Retinal pigment epithelial cell (primary cell): ENCODE measurements at places on chromosomes 3 and 15.

DNA sequence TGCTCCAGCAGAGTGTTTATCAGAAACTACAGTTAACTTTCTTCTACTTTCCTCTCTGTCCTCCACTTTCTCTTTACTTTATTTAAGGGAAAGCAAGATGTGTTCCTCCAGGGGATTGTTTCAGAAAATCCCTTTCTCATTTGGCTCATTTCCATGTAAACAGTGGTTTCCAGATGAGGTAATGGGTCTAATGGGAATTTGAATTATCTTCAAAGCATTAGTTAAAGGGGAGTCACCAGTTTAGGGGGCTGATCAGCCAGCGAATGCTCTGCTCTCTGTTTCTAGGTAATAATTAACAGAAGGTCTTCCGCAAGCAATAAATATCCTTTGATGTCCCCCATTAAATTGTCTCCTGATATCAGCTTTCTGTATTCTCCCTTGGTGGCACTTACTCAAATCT lies 30.4 kb upstream of the ZNF639 start:
- DNase-seq = no peak

GRCh38 chr3:197365586-197365985 lies 67.2 kb upstream of the DLG1 start:
- no peak for DNase-seq

GRCh38 chr3:28816017-28816416 lies 464.9 kb upstream of the RBMS3 start:
- DNase-seq = no peak

DNA sequence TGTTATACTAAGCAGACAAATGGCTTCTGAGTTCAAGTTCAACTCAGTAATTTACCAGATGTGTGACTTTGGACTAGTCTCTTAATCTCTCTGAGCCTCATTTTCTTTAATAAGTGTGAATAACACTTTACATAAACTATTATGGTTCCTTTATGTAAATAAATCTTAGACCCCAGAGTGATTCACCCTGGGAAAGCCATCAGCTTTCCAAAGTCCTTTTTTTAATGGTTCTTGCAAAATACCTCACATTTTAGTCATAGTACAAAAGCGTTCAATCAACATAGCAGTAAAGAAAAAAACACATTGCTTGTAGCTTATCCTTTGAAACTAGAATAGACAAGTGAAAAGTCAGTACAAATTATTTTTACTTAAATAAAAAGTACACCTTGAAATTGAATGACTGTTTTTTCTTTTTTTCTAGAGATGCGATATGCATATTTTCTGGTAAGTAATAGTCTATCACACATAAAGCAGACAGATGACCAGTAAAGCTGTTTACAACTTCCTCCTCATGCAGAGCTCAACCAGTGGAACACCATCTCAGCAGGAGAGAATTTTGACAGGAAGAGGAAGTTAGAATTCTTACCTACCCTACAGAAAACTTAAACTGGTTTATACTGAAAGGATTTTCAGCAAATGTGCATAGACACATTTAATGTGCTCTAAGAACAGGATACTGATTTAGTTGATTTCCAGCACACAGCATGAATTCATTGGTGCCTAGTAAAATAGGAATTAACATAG lies 123.0 kb upstream of the AGBL1 start:
- no peak for DNase-seq

- no peak for DNase-seq
Observed at GRCh38 chr15:86316726-86317383, 237.2 kb downstream of the AGBL1 start.

- peak; percentile 89 for DNase-seq
Observed at GRCh38 chr3:51340013-51340829, 44.9 kb upstream of the MANF start.

GRCh38 chr3:144556392-144556791 lies 584.8 kb downstream of the DIPK2A start:
- no peak for DNase-seq

GRCh38 chr3:177378168-177378567 lies 180.9 kb upstream of the TBL1XR1 start:
- DNase-seq = no peak

- DNase-seq = no peak
Observed at GRCh38 chr3:122800706-122801237, 5.9 kb downstream of the SLC49A4 start.

DNA sequence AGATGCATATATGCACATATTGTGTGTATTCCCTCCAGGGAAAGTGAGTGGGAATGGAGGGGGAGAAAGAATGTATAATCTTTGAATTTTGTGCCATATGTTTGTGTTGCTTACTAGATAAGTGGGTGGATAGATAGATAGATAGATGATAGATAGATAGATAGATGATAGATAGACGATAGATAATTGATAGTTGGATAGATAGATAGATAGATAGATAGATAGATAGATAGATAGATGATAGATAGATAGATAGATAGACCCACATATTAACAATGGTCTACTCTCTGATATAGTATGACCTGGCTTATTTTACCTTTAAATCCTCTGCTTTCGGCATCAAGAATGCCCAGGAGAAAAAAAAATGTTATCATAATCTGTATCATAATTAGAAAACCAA lies 21.2 kb downstream of the GJD2 start:
- no peak for DNase-seq

- DNase-seq = no peak
Observed at GRCh38 chr3:71218508-71218907, 365.0 kb downstream of the FOXP1 start.

- no peak for DNase-seq
Observed at GRCh38 chr3:126040386-126040785, 43.5 kb downstream of the SLC41A3 start.

DNA sequence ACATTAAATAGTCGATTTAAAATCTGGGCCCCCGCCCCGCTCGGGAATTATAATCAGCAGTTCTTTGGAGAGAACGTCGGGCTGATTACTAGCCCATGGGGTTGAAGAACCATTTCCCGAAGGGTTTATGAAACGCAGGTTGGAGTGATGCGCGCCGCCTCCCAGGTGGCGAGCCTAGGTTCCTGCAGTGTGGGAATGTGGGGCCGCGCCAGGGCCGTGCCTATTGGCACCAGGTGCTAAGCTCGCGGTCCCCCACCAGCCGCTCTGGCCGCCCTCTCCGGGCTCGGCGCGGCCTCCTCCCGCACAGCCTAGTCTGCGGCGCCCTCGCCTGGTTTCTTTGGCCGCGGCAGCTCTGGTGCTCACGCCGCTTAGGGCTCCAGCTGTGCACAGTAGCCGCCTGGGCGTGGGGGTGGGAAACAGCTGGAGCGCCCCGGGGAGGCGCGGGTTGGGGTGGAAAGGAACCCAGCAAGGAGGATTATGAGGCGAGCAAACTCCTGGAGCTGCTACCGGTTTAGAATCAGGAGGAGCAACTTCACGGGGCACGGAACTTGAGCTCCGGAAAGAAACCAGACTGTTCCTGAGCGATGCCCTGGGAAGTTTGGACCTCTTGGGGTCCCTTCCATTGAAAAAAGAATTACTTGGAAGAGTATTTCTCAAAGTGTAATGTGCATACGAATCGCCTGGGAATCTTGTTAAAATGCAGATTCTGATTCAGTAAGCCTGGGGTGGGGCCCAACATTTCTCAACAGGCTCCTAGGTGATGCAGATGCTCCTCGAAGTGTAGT lies 5.6 kb upstream of the MECOM start:
- no peak for DNase-seq

- peak; percentile 88 for DNase-seq
Observed at GRCh38 chr15:67125589-67126502, 60.4 kb downstream of the SMAD3 start.

DNA sequence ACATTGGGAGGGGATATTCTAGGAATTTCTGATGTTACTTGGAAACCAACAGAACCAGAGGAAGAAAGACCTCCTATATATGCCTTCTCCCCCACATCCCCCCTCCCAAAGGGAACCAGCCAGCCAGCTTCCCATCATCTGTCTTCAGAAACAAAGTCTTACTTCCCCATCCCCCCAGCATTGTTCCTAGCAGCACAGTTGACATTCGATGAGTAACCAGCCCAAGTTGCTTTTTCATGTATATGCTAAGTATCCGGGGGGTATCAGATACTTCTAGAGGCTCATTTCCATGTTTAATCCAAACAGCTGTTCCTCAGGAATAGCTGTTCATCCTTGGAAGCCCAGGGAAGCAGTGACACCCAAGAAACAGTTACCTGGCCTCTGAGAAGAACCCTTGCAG lies 16.0 kb downstream of the RMDN3 start:
- no peak for DNase-seq

GRCh38 chr15:46858150-46858549 lies 859.2 kb upstream of the SEMA6D start:
- no peak for DNase-seq

GRCh38 chr15:90872486-90873184 lies 4.2 kb downstream of the FURIN start:
- DNase-seq = peak; percentile 67

DNA sequence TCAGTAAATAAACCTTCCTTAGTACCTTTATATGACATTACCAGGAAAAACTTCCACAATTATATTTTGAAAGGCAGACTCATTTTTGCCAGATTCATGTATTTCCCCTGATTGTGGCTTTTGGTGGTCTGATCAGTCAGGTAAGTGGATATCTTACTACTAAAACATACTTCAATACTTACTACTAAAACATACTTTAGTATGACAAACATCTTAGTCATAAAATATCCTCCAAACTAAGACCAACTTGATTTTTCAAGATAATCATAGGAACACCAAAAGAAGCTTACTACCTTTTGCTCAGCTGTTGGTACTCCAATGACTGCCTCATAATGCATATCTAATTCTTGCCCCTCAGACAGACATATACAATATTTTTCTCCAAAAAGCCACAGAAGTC lies 9.3 kb downstream of the TJP1 start:
- DNase-seq = no peak

DNA sequence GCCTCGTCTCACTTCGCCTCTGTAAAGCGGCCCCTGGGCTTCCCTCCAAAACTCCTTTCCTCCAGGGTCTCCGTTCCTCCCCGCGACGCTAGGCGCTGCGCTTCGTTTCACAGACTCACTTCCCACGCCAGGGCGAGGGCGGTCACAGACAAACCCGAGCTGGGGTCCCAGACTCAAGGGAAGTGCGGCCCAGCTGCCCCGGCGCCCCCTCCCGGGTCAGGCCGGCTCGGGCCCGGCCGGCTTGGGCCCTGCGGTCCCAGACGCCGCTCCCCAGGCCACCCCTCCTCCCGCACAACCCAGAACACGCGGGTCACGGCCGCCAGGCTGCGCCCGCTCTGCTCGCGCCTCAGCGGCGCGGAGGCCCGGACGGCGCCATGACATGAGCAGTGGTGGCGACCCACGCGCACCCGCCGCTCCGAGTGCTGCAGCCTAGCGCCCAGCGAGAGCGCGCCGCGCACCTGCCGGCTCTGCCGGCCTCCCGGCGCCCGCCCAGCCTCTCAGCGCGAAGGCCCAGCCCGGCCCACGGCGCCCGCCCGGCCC lies 547 bp downstream of the NUP210 start:
- DNase-seq = no peak

DNA sequence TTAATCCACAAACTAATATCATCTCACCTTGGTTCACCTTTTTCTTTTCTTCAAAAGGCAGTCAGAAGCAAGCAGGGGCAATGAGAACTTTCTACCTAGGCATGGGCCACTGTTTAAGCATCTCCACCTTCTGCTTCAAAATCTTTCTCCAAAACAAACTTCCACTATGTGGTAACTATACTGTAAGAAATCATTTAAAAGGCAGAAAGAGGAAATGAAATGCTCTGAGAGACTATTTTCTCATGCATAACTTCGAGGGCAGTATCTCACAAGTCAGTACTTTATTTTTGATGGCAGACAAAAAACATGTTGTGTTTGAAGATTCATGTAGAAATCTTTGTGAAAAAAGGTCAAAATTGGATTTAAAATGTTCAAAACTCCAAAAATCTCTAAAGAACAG lies 419.7 kb downstream of the ZBTB20 start:
- DNase-seq = no peak

- no peak for DNase-seq
Observed at GRCh38 chr15:101244889-101245668, 6.8 kb downstream of the CHSY1 start.

DNA sequence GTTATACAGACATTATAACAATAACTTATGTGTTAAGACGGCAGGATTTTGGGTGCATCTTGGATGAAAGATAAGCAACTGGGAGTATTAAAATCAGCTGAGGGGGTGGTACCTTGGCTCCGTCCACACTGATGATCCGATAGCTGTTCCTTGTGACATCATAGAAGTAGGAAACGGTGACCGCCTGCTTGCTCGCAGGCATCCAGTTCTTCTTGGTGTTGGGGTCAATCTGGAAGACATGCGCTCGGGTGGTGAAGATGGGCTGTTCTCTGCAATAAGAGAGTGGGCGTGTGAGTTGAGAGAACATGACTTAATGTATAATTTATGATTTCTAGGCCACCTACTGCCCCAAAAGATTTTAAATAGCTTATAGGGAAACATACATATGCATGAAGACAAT lies 59.9 kb downstream of the HOMER2 start:
- no peak for DNase-seq

DNA sequence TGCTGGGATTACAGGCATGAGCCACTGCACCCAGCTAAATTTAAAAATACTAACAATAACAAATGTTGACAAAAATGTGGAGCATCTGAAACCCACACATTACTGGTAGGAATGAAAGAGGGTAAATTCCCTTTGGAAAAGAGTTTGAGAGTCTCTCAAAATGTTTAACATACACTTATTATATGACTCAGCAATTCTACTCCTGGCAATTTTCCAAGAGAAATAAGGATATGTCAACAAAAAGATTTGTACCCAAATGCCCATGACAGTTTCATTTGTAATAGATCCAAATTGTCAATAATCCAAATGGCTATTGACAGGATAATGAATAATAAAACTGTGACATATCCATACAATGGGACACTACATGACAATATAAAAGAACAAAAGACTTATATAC lies 9.0 kb downstream of the HCLS1 start:
- DNase-seq = peak; percentile 1

DNA sequence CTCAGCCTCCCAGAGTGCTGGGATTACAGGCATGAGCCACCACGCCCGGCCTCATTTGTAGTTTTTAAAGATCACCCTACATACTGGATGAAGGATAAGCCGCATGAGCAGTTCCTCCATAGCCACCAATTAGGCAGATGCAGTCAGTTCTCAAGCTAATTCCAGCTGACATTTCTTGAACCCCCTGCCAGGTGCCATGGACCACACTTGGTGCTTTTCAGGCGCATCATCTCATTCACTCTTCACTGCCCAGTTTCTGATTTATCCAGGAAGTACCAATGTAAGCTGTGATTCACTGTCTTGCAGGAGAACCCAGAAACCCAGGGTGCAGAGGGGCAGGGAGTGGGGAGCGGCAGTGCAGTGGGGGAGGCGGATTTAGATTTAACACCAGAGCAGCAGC lies 56.5 kb upstream of the RASA2 start:
- DNase-seq = no peak

DNA sequence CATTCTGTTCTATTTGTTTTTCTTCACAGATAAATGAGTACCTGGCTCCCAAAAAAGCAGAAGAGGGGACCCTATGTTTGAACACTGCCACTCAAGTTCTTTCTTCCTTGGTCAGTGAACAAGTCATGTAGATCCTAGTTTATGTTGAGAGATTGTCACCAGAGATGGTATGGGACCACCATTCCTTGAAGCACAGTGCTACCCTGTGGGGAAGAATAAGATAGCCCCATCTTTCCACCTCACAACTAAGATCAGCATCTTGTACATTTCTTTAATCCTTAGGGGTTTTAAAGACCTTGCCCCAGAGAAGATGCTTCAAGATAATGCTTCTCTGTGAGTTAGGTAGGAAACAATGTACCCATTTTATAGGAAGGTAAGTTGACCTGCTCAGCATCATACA lies 233.5 kb upstream of the WNT5A start:
- no peak for DNase-seq

GRCh38 chr3:16665282-16665741 lies 60.1 kb upstream of the DAZL start:
- no peak for DNase-seq
